Stimulated activated CD8-positive, alpha-beta memory T cell treated with anti-CD3 and anti-CD28 coated beads, Interleukin-7, amount 100 ng/mL, for 24 hours (primary cell): ENCODE measurements at places on chromosomes 11 and 22.

DNA sequence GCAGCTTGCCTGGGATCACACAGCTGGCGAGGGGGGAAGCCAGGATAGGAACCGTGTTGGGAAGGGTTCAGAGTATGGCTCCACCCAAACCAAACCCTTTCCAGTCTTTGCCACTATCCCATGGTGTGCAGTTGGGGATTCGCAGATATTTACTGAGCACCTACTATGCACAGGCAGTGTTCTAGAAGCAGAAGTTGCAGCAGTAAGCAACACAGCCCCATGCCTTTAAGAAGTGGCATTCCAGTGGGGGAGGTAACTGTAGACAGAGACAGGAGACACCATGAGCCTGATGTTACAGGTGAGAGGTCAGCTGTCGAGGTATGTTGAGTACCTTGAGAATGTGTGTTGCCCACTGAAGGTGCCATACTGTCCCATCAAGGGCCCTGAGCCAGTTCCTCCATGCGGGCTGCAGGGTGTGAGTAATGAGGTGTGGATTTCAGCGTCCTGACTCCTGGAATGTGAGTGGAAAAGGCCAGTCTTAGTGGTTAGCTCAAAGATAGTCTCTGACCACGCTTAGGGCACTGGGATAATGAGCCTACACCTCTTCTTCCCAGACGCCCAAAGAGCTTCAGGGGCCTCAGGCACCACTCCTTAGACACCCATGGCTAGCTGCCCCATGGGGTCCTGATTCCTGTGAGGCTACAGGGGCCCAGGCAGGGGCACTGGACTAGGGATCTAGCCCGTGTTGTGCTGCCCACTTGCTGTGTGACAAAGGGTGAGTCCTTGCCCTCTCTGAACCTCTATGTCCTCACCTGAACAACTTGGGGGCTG lies 71.8 kb upstream of the TP53I11 start:
- DNase-seq = no peak

DNA sequence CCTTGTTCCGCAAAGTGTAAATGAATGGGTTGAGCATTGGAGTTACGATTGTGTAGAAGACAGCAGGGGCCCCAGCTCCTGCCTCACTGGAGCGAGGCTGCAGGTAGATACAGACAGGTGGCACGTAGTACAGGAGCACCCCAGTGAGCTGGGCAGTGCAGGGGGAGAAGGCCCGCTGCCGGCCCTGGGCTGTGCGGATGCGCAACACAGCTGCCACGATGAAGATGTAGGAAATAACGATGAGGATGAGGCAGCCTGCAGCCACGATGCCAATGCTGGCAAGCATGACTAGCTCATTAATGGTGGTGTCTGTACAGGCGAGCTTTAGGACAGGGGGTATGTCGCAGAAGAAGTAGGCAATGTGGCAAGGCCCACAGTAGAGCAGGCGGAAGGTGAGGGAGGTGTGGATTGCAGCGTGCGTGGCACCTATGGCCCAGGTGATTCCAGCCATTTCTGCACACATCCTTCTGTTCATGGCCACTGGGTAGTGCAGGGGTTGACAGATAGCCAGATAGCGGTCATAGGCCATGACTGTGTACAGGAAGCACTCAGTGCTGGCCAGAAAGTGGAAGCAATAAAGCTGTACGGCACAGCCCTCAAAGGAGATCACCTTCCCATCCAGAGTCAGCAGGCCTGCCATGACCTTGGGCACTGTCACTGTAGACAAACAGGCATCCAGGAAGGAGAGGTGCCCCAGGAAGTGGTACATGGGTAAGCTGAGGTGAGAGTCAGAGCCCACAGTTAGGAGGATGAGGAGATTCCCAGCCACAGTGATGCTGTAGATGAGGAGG lies 616 bp downstream of the OR10S1 start:
- no peak for DNase-seq

GRCh38 chr11:119974467-119974866 lies 163.4 kb downstream of the TRIM29 start:
- no peak for DNase-seq

- no peak for DNase-seq
These were observed 516.8 kb upstream of the FAT3 start for GRCh38 chr11:91707652-91708482.

- DNase-seq = no peak
These were observed 172.8 kb downstream of the FAM181B start for GRCh38 chr11:82560836-82561235.

DNA sequence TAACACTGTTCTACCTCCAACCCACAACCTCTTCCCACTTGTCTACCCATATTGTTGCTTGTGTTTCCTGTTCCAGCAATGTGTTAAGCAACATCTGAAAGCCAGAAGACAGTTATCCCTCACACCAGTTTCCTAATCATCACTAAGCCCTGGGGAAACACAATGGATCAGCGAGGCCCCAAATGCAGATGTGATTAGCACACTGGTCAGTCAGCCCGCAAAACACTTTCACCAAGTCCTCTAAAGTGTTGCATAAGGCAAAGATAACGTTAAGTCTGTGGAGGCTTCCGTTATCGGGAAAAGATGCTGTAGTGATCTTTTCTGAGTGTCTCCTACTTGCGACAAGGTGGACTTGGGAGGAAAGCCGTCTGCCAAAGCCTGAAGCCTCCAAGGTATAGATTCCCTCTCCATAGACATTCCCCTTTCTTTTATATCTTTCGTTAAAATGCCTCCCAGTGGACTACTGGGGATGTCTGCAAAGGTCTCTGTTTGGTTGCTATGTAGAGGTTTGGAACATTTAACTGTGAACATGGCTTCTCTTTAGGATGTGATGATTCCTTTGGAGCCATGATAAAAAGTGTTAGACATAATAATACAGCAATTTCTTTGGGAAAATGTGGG lies at the start of gene MS4A3:
Gene MS4A3 (plus strand): TSS at position 317 of the 621 bp plus-strand sequence. CDS start 4,496 bp downstream, outside the sequence.
- no peak for DNase-seq

DNA sequence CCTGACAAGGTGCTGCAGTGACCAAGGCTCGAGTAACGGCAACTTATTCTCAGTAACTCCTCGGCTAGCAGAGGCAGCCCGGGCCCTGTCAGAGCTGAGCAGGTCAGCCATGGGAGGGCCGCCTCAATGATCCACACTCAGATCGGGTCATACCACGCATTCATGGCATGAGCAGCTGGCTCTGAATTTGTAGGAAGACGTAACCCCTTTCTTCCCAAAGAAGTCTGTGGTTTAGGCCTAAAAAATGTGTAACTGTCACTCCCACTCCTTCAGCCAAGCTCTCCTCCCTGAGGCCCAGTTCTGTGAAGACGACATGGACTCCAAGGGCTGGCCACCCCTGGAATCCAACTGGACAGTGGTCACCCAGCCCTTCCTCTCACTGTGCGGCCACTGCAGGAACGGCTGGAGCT lies 30.0 kb downstream of the PPP2R1B start:
- DNase-seq = no peak

DNA sequence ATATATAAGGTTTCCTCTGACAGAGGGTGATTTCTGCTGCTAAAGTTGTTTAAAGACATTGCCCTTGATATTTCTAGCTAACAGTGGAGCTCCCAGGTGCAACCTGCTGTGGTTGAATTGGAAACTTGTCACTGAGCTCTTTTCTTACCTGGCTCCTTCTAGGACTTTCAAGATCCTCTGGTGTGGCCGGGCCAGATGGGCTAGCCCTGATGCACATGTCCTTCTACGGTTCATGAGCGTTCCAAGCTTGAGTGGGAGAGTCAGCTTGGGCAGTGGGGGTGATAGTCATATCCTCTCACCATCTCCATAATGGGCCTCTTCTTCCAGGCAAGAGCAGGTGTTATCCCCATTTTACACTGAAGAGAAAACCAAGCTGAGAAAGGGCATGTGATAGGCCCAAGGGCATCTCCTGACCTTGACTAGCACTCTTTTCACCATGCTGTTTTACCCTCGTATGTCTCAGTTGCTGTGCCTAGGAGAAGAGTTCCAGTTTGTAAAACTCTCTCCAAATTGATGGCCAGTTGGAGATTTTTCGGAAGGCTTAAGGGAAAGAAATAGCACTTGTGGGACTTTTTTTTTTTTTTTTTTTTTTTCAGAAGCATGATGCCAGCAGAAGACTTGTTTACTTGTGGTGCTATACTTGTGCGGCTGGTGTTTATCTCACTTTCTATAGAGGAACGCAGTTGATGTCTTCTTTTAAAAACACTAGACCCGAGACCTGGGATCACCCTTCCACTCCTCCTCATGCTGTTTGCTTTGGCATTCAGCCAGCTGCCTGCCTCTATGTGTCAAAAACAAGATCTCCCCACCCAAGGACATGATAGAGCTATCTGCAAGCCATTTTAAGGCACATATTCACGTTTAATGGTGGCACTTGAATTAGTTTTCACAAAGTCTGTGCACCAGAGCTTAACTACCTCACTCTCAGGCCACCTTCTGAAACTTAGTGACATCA lies 32.6 kb downstream of the TEAD1 start:
- DNase-seq = no peak

DNA sequence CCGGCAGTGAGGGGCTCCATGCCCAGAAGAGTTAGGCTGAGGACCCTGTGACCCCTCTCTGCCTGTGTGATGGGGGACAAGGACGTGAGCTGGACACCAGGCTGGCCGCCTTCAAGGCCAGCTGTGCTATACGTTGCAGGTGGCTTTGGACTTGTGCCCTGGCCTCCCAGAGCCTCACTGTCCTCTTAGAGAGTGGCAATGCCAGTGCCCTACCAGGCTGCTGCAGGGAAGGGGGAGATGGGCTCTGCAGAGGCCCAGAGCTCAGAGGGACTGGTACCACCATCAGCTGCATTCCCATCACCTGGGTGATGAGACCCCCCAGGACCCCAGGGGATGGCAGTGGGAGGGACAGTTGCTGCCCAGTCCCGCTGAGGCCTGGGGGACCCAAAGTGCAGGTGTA lies 90.4 kb upstream of the SHISAL1 start:
- DNase-seq = no peak

- DNase-seq = no peak
These were observed 2.4 kb downstream of the IPO7 start for GRCh38 chr11:9386901-9387300.

DNA sequence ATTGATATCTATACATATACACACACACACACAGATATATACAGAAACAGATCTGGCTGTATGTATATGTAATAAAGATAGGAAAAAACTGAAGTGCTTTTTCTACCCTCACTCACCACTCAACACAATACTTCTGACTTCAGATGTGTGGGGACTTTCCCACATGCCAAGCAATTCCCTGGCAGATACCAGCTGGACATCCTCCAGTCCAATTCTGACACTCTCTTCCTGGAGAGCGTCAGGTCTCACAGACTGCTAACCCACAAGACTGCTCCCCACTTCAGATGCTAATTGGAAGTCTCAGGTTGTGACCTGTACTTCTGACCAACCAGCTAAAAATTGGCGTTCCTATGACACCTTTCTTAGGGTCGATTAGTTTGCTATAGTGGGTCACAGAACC lies 140.6 kb downstream of the ATG16L2 start:
- no peak for DNase-seq

GRCh38 chr11:2533587-2534133 lies 88.9 kb downstream of the KCNQ1 start:
- no peak for DNase-seq

DNA sequence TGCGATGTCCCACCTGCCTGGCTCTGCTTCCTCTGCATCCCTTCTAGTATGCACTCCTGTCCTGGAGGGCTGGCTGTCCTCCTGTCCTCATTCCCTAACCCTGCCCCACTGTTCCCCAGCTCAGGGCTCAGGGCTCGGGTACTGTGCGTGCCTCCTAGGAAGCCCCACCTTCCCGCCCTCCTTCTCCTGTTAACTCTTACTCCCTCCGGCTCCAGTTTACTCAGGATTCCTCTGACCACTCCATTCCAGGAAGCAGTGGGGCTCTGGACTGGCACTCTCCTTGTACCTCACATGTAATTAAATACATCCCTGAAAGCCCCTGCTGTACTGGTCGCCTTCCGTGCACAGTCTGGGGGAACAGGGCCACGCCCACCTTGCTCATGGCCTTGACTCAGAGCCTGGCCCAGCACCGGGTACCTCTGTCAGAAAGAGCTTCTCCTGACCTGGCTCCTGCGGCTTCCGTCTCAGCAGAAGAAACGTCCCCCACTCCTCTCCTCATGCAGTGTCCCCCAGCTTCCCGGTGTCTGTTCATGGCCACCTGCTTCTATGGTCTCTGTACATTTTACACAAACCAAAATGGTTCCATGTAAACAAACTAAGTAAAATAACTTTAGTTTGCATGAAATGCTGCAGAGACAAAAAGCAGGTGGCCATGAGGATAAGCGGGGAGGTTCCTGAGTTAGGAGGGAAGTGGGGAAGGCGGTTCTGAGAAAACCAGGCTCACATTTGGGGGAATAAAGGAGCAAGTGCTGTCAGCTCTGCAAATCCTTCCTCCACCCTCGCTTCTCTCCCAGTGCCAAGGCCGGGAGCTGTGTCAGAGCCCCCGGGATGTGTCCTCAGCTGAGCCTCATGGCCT lies 445.9 kb downstream of the BRD1 start:
- no peak for DNase-seq

GRCh38 chr11:92801685-92802084 lies 167.8 kb upstream of the MTNR1B start:
- no peak for DNase-seq

DNA sequence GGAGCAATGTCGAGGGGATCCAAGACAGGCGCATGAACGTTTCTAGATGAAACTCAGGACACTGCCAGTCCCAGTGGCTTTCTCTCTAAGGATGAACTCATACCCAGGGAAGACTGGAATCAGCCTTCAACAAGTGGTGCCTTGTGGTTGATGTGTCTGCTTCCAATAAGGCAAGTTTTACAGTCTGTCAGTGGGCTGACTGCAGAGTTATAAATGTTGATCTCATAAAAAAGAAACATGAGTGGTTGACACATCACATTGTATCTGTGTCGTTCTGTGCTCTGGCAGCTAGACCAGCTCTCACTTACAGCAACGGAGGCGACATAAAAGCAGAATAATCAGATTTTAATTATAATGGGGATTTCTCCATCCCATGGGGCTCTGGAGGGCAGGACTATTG lies 96.7 kb downstream of the SNX19 start:
- no peak for DNase-seq

DNA sequence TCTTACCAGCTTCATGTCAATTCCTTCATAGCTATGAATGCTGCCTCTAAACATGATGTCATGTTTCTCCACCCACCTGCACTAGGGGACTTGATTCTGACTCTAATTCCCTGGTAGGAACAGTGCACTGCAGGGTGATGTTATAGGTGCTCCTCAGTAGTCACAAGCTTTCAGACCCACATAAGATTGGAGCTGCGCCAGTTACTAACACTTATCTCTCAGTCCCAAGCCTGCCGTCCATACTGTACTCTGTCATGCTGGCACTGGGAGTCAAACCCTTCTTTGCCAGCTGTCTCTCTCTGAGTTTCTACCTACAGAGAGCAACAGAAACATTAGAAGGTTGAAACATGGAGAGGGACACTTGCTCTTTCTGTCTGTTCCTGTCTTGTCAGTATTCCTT lies 5.5 kb downstream of the OR56A1 start:
- DNase-seq = no peak
